ENCODE measurements at places on chromosomes 3 and 15.
A peak's percentile ranks its signal among the peaks of the same experiment; 100 is the strongest.

- DNase-seq: peak; percentile 14
Observed at GRCh38 chr15:66039117-66039871, 170.0 kb downstream of the RAB11A start.

DNA sequence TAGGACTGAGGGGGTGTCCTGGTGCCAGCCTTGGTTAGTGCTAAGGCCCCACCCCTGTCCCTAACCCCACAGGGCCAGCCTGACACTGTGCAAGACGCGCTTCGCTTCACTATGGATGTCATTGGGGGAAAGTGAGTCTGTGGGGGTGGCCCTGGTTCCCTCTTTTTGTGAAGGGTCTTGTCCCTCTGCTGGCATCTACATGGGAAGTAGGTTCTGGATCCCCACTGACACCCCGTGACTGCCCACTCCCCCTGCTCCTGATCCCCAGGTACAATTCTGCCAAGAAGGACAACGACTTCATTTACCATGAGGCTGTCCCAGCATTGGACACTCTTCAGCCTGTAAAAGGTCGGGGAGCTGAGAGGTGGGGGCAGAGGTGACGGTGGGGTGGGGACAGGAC is 26.4 kb downstream of the PTPN23 start:
- no peak for DNase-seq

GRCh38 chr3:90011131-90011530 is 903.7 kb downstream of the EPHA3 start:
- DNase-seq: no peak

- peak; percentile 5 for DNase-seq
Observed at GRCh38 chr3:39052583-39052982, 767 bp downstream of the WDR48 start.

All from A172 (cell line).